Astrocyte of the hippocampus (primary cell): ENCODE measurements at places on chromosomes 7 and 10.

DNA sequence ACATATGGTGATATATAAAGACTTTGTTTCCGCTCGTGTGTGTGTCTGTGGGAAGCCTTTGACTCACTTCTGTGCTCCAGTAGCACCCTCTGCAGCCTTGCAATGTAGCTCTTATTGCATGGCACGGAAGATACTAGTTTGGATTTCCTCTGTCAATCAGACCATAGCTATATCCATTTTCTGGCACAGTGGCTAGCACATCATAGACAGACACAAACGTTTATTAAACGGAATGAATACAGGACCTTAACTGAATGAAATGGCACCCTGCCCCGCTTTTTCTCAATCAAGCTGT is 124.0 kb upstream of the PTPN20 start:
- DNase-seq, result peak; percentile 53

DNA sequence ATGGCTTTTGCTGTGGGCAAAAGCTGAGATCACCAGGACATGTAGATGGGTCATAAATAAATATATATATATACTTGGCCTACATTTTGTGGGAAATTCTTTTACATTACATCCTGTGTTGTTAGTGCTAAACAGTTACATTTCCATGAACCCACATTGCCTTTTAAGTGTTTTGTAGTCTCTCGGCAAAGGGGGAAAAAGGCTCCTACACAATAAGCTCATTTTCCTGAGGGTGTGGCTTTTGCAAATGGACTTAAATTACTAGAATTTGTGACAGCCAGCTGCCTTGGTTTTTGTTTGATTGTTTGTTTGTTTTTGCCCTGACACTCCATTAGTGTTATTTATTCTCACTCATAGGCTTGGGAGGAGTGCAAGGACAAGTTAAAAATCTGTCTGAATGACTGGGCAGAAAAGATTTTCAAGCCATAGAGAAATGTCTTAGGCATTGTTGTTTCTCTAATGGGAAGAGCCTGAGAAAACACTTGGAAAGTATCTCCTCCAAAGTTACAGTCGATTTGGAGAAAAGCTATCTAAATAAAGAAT is 128.8 kb downstream of the DGKB start:
- DNase-seq, result no peak

DNA sequence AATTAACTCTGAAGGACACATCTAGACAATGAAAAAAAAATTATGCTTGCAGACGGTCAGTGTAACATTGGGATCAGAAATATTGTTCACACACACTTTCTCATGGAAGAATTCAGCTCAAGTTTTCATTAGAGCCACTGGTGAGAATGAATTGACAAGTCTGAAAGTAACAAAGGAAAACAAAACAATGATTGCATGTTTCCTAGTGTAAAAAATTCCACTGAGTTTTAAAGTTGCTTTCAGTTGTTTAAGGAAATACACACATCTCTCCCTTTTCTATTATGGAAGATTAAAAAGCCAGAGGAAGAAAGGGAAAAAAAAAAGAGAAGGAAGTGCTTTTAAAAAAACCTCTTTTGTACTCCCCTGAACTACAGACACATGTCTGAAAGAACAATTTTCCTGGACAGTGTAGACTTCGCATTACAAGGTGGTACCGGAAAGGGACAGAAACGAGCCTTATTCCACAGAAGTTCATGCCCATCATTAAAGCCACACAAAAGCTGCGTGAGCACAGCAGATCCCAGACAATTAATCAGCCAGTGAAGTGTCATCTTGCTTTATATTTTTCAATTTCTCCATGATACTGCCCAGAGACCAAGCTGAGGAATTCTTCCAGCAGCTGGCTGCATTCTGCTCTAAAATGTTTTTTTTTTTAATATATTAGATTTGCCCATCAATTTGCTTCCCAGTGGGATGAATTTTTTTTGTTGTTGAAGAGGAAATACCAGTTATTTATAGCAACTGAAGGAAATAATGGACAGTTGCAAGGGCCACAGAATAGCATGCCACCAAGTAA is 294.8 kb downstream of the DOCK4 start:
- peak; percentile 3 for DNase-seq

DNA sequence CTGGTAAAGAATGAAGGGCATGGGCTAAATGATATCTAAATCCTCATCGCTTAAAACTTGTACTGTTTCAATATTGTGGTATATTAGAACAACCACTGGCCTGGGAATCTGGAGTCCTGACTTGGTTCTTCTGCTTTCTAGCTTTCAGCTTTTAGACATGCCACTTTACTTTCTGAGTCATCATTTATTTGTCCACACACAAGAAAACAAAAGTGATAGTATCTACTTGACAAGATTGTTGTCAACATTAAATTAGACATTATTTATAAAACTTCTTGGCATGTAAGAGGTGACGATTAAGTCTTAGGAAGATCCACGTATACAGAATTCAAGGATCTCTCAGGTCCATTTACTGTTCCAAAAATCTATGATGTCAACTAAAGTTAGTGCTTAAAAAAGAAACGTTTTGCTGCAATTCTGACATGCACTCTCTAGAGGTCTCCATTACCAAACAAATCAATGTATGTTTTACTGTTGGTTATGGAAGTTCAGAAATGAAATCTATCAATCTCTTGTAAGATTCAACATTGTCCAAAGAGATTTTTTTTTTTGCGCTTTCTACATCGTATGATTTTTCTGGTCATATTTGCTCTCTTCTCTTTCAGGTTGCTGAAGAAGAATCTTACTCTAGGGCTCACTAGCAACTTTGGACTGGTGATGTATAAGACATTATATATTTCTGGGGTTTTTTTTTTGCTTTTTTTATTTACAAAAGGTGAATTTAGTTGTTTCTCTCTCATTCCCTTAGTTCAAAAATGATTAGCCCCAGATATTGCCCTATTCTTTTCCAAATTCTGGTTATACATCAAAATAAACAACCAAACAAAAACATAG is 53.6 kb upstream of the DYNC1I1 start:
- DNase-seq, result peak; percentile 16

DNA sequence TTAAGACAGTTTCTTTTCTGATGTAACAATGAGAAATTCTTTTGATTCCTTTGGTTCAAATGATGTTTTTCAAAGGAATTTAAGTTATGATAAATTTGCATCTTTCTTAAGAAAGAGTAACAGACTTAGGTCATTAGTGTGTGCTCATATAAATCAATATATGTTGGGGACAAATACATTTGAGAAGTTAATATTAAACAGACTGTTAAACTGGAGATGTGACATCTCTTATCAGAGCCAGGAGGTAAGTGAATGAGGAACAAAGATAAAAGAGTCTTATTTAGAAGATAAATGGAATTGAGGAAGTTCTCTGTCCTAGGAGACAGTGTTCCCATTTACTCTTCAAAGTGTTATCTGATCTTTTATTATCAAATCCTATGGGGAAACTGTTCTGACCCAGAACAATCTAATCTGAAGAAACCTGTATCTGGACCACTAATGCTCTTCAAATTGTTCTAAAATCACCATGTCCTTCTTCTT is 104.8 kb upstream of the LAMB4 start:
- no peak for DNase-seq

- DNase-seq, result peak; percentile 16
Measured at GRCh38 chr7:142384493-142384922, 126.7 kb upstream of the PRSS58 start.

DNA sequence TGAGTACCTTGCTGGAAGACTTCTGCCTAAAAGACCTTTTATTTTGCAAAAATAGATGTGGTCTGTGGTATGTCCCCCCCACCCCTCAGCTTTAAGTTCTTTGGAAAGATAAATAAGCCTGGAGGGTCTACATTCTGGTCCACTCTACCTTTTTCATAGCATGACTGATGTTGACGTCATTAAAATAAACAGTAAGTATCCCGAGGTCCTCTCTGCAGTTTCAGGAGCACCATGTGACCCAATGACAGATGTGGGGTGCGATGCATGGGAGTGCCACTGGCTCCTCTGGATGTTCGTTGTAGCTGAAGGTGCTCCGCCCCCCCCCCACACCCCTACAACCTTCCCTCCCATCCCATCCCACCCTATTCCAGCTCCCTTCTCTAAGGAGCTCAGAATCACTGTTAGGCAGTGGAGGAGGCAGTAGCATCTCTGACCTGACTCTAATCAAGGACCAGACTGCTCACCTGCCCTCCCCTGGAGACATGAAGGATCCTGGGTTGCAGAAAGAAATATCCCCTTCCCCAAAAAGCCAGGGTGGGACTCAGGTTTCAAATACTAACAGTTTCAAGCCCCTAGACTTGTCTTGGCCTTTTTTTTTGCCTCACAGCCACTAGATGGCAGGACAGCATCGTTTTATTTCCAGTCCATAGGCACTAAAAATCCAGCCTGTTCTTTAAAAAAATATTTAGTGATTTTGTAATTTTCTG is 25.1 kb downstream of the CASP7 start:
- peak; percentile 65 for DNase-seq

- DNase-seq, result peak; percentile 62
Measured at GRCh38 chr7:151518105-151518946, 1.4 kb downstream of the RHEB start.

DNA sequence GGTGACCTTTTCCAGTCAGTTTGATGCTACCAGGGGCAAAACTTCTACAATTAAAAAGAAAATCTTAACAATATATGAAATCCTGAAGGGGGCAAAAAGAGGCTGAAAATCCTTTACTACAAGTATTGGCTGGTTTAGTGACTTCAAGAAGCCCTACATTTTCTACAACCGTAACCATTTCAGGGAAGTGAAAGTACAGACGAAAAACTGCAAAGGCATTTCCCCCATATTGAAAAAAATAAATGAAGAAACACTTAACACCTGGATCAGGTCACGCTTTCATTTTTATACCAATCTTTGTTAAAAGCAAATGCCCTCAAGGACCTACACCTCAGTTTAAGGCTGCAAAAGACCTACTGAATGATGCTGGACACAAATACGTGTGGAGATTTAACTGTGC is 38.6 kb downstream of the IL6 start:
- no peak for DNase-seq

DNA sequence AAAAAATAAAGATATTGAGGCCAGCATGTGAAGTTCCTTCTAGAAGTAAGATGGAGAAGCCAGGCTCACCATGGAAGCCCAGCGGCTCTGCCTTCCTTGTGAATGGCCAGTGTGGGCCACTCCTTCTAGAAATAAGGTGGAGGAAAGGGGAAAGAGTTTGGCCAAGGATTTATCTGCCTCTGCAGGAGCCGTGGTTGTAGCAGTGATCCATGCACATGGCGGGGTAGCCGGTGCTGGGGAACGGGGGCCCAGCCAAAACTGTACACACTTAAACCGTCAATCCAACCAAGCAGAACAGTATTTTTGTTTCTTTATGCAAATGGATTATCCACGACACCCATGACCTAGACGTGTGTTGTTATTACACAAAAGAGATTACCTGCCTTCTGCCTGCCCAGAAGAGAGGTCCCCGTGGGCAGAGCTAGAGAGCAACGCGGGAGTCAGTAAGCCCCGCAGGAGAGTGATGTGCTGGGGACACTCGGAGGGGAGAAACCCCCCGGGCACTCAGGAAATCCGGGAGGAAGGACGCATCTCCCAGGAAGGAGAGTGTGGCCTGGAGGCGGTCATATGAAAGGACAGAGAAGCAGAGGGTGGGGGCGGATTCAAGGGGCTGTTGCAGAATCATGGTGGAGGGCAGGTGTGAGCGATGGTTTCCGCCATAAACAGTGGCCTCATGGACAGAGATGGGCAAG is 218.4 kb upstream of the PPP2R2D start:
- DNase-seq, result no peak

DNA sequence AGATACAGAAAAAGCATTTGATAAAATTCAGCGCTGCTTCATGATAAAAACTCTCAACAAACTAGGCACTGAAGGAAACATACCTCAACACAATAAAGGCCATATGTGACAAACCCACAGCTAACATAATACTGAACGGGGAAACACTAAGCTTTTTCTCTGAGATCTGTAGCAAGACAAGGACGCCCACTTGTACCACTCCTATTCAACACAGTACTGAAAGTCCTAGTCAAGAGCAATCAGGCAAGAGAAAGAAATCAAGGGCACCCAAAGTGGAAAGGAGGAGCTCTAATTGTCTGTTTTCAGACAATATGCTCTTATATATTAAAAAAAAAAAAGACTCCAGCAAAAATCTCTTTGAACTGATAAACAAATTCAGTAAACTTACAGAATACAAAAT is 13.3 kb downstream of the DIP2C start:
- DNase-seq, result no peak

GRCh38 chr10:113663908-113664307 is at the start of gene NRAP:
Gene NRAP, minus strand, starts transcription at chr10:113664041. Its CDS starts 159 bp downstream, at chr10:113663882.
- DNase-seq, result no peak

DNA sequence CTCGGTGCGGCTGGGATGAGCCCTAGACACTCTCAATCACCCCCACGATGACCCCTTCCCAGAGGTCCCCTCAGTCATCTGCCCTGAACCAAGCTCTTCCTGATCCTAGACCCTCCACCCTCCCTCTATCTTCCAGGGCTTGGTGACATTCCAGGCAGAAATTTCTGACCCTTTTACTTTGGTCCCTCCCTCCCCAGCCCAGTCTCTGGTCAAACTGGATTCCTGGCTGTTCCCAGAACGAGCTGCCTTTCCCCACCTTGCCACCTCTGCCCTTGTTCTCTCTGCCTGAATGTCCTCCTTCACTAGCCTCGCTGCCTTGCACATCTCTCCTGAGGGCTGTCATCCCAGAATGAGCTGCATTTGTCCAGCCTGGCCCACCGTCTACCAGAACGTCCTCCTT is 1.3 kb upstream of the CLDN4 start:
- DNase-seq, result no peak

DNA sequence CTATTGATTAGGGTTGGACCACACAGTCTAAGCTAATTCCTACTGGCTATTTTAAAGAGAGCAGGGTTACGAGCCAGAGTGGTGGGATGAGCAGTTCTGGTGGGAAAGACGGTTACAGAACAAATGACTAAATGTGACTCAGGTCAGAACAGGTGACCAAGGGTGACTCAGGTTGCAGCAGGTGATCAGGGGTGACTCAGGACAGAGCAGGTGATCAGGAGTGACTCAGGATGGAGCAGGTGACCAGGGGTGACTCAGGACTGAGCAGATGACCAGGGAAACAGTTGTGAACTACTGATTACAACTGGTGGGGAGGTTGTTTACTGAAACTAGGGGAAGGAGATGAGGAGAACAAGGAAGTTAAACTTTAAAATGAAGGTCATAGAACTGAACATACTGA is 366.3 kb downstream of the ABCA13 start:
- DNase-seq, result no peak

DNA sequence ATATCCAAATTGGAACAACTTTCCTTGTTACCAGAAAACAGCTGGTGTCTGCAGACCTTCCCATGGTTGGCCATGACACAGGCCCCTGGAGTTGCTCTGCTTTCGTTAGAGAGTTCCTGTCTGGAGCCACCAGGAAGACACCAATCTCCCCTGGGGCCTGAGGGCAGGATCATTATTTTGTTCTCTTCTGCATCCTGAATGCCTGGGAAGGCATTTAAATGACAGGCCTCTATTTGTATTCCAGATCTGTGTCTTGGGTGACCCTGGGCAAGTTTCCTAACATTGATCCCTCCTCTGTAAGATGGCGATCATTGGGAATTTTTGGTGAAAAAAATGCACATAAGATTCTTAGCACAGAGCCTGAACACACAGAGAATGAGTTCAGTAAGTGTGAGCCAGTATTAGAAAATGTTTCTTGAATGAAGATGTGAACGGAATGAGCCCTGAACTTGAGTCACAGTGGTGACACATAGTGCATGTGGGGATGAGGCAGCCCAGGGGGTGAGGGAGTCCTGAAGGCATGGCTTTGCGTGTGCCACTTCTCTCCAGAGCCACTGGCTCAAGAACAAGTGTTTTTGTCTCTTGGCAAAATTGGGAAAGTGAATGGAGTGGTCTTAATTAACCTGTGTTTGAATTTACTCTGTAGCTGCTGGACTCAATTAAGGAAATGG is 28.4 kb downstream of the BMPER start:
- DNase-seq, result peak; percentile 77
